ENCODE measurements at places on chromosomes 5 and 9. TPM values are rescaled to one million over a fixed set of nuclear protein-coding genes. Genes with fewer than 3 reads are reported as not detected.
A peak's percentile ranks its signal among the peaks of the same experiment; 100 is the strongest.

The KIF12 gene
- 6.4 TPM for total RNA-seq

The BTNL9 gene
- total RNA-seq = 26.0 TPM

The GABRA6 gene
- total RNA-seq = not detected

The SOHLH1 gene
- total RNA-seq = not detected

The KCNT1 gene
- 0.83 TPM for total RNA-seq

The TTC16 gene
- 0.34 TPM for total RNA-seq

The SLC12A7 gene
- 77.0 TPM for total RNA-seq

The PCDHB3 gene
- 1.1 TPM for total RNA-seq

The LCN1 gene
- total RNA-seq = not detected

The OR13C9 gene
- not detected for total RNA-seq

The F2R gene
- total RNA-seq = 4.7 TPM

The GRXCR2 gene
- not detected for total RNA-seq

The FOXD4L4 gene
- 0.47 TPM for total RNA-seq

The PAX5 gene
- not detected for total RNA-seq

The KCTD16 gene
- 0.18 TPM for total RNA-seq

DNA sequence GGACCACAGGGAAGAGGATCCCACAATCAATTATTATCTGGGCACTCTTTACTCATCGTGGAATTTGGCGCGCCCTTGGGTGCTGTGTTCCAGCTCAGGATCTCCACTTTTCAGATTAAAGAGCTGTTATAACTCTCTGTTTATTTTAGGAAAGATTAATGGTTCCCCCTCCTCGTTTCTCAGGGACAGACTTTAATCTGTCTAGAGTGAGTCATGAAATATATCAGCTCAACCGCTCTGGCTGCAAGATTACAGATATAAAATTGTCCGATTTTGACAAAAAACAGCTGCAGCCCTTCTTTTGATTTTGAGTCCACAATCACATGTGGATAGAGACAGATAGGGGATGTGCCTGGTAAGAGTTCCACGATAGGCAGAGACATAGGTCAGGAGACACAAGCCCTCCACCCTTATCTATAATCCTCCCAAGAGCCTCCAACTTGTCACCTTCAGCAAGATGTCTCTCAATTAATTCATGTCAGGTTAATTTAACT lies 77.6 kb upstream of the ANKRD55 start:
- no peak for DNase-seq

DNA sequence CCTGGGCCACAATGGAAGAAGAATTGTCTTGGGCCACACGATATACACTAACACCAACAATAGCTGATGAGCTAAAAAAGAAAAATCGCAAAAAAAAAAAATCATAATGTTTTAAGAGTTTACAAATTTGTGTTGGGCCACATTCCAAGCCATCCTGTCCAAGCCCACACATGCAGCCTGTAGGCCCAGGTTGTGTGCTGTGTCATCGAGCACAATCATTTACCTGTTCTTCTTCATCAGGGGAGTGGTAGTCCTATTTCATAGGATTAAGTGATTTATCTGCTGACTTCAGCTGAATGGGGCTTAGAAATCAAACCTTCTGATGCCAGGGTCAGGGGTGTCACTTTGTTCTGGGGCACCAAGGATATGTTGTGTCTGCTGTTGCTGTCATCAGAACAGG lies 44.6 kb upstream of the ELL2 start:
- DNase-seq = no peak

GRCh38 chr9:105921057-105921726 lies 226.9 kb downstream of the TMEM38B start:
- DNase-seq = no peak

- no peak for DNase-seq
Measured at GRCh38 chr5:30832519-30832918, 361.0 kb upstream of the CDH6 start.

GRCh38 chr5:164048359-164048926 lies 543.0 kb downstream of the MAT2B start:
- no peak for DNase-seq

- DNase-seq = no peak
Measured at GRCh38 chr5:151683986-151684588, 2.6 kb downstream of the SPARC start.

- no peak for DNase-seq
Measured at GRCh38 chr5:107997338-107997980, 326.7 kb upstream of the EFNA5 start.

GRCh38 chr5:123752552-123753179 lies 240.7 kb downstream of the CSNK1G3 start:
- DNase-seq = no peak

DNA sequence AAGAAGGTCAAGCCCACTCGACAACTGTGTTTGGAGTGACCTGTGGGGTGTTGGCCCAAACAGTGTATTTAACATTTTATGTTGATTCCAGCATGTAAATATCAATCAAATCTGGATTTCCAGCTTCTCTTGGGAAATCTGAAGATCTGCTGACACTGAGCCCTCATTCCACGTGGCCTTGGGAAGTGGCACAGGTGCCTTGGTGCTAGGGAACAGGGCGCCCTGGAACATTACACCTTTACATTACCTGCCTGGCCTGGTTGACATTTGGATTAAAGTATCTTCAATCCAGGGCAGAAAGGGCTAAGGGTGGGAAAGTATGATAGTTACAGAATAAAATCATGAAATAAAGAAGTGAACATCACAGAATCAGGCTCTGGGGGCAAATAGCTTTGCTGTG lies 84.9 kb upstream of the CTSL start:
- DNase-seq = no peak

- DNase-seq = no peak
Measured at GRCh38 chr5:58383448-58383847, 76.4 kb downstream of the PLK2 start.

- DNase-seq = no peak
Measured at GRCh38 chr5:148401604-148402003, 17.8 kb downstream of the FBXO38 start.

GRCh38 chr5:89698028-89698427 lies 711.5 kb downstream of the CETN3 start:
- no peak for DNase-seq

- DNase-seq = no peak
Measured at GRCh38 chr5:168262042-168262743, 29.3 kb upstream of the WWC1 start.

DNA sequence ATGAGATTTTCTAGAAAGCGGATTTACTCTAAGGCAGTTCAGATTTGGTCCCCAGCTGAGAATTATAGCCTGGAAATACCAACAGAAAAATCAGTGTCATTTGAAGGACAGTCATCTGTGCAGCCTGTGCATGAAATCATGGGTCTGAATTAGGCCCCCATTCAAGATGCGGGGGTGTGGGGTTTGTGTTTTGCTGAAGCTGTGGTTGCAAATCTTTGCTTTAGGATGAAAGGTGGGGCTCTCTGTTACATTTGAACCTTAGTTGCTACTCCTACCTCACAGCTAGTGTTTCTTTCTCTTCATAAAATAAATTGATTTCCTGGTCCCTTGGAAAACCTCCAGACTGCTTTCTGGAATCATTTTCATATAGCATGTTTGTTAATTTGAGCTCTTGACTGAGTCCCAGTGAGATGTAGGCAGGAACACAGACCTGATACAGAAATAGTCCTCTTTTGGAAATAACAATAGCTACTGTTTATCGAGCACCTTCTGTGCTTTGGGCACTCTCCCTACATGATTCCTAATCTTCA lies 4.8 kb upstream of the ABL1 start:
- DNase-seq = no peak

GRCh38 chr5:129392681-129393080 lies 67.4 kb upstream of the ADAMTS19 start:
- DNase-seq = no peak

- no peak for DNase-seq
Measured at GRCh38 chr5:167413506-167413905, 877.9 kb upstream of the WWC1 start.

DNA sequence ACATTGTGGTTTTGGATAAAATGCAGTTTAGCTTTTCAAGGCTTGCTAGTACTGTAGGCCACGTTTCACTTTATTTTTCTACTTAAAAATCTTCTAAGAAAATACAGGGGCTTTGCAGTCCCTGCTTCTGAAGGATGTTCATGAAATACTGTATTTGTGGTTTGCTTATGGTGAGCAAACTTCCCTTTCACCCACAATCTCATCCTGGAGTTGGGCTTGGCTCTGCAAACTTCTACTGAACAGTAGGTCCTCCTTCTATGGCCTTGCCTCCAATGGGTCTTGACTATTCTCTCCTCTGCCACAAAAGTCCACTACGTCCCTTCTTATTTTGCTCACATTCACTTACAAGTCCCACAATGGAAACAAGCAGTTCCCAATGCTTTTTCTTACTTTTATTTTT lies 502.7 kb upstream of the KLF4 start:
- no peak for DNase-seq

DNA sequence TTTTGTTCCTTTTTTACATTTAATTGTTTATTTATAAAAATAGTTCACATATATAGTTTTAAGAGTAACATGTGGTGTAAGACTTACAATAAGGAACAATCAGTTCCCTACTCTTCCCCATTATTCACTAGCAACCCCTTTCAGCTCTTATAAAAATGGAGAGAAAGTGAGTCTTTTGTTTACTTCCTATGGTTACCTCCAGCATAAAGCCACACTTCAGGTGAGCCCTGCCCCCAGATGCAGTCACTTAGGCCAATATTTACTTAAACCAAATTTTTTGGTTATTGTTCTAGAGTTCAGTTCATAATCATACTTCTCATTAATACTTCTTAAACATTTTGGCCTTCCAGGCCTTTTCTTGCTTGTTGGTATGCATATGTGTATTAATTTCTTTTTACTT lies 33.7 kb downstream of the UBE2R2 start:
- no peak for DNase-seq

GRCh38 chr5:181043285-181044092 lies 3.4 kb downstream of the BTNL9 start:
- DNase-seq = peak; percentile 36

DNA sequence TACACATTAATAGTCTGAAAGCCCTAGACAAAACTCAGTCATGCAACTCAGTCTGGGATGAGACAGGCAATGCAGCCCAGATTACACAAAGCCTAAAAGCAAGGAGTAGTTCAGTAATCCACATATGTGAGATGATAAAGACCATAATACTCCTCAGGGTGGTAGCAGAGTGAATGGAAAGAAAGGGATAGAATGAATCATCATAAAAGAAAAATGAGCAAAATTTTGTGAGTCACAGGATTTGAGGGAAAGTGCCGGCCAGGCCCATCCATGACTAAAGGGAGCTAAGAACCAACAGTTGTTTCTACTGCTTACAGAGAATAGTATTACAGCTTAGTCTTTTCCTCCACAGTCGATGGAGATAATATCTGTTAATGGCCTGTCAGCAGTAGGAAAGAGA lies 90.0 kb upstream of the POU5F2 start:
- DNase-seq = no peak

DNA sequence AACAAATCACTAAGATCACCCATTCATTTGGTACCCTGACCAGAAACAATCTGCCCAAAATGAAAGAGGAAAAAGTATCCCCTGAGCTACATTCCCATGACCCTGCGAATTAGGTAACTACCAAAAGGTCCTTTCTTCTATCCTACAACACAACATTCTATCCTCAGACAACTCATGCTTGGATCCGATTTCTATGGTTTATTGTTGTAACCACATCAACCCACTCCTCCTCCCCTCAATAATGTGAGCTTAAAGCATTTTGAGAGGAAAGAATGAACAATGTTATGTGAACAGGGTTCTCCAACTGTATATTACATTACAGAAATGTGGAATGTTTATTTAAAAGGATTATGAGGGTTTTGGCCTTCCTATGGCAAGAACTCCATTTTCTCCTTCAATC lies 4.0 kb downstream of the SLC35D2 start:
- no peak for DNase-seq

DNA sequence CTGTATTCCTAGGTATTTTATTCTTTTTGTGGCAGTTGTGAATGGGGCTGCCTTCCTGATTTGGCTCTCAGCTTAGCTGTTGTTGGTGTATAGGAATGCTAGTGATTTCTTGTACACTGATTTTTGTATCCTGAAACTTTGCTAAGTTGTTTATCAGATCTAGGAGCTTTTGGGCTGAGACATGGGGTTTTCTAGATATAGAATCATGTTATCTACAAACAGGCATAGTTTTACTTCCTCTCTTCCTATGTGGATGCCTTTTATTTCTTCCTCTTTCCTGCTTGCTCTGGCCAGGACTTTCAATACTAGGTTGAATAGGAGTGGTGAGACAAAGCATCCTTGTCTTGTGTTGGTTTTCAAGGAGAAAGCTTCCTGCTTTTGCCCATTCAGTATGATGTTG lies 129.9 kb downstream of the DMXL1 start:
- no peak for DNase-seq

GRCh38 chr5:35185518-35185917 lies 44.8 kb downstream of the PRLR start:
- no peak for DNase-seq

DNA sequence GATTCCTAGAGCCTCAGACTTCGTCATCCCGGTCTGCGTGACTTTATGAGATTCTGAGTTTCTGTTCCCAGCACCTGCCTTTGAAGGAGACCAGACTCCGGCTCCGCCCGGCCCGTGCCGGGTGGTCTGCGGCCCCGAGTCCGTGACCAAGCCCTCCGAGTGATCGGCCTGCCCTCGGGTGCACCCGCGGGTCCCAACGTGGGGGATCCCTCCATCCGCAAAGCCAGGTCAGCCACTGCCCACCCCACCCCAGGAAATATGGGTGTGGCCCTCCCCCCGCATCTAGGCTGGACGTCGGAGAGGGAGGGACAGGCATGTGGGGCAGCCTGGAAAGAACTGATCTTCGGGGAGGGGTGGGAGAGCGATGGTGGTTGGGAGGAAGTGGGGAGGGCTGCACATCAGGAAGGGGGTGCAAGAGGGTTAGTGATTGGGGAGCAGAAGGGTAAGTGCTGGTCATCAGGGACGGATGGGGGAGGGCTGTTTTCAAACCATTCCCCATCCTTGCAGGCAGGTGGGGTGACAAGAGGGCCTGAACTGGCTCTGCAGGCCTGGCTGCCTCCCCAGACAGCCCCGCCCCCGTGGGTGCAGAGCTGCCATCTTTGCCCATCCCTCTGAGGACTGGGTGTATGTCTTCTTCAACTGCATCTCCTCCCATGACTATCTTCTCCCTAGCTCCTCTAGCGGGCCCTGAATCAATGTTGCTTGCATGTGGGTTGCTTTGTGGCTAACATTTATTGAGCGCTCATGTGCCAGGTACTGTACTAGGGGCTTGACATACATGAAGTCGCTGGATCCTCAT lies 747 bp downstream of the LRSAM1 start:
- DNase-seq = peak; percentile 77

DNA sequence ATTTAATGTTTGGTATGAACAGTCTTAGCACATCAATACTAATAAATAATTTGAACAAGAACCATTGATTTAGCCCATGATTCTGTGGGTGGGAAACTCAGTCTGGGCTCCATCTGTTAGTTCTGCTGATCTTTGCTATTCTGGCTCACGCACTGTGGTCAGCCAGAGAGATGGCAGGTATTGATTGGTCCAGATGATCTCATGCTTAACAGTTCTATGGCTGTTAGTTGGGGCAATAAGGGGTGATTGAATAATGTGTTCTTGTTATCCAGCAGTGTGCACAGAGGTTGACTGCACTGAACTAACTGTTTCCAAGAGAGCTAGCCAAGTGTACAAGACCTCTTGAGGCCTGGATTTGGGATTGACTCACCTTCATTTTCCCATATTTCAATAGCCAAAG lies 824.3 kb downstream of the SEMA5A start:
- DNase-seq = no peak

- no peak for DNase-seq
Measured at GRCh38 chr9:115972843-115973595, 180.6 kb upstream of the PAPPA start.

- DNase-seq = no peak
Measured at GRCh38 chr9:110753731-110754231, 85.2 kb downstream of the MUSK start.

Data from ureter (tissue), 1 donor.